Neural crest cell (in vitro differentiated cells): ENCODE measurements at places on chromosomes 4 and X.

- no peak for DNase-seq
These were observed 462.0 kb downstream of the GABRG1 start for GRCh38 chr4:45661893-45662292.

GRCh38 chr4:122118243-122118642 lies 33.9 kb upstream of the BLTP1 start:
- no peak for DNase-seq

- no peak for DNase-seq
These were observed 1956.8 kb upstream of the PCDH10 start for GRCh38 chr4:131192318-131192717.

- DNase-seq = no peak
These were observed 226.9 kb downstream of the ARHGAP24 start for GRCh38 chr4:85701861-85702321.

- no peak for DNase-seq
These were observed 437.1 kb upstream of the CTSO start for GRCh38 chr4:156390599-156391324.

DNA sequence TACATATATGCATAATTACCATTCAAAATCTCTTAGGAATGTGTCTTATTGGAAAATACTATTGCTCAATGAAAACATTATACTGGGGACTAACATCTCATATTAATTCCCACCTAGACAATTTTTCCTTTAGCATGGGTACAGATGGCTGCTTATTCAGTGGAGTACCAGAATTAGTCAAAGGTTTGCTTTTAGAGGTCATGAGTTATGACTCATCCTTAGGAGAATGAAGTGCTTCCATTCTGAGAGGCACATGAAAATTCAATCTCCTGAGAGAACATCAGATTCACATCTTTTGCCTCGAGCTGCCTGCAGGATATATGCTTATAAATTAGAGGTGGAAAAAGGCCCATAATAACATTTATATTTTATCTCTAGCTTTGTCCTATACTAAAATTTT lies 378.0 kb upstream of the DMD start:
- DNase-seq = no peak

GRCh38 chr4:186726426-186727168 lies 2.9 kb upstream of the FAT1 start:
- DNase-seq = peak; percentile 71

GRCh38 chr4:48954314-48954713 lies 31.8 kb upstream of the CWH43 start:
- no peak for DNase-seq

- no peak for DNase-seq
These were observed 59.8 kb upstream of the GPM6B start for GRCh38 chrX:13876652-13877051.

GRCh38 chrX:153777261-153778090 lies 3.4 kb upstream of the SRPK3 start:
- no peak for DNase-seq

DNA sequence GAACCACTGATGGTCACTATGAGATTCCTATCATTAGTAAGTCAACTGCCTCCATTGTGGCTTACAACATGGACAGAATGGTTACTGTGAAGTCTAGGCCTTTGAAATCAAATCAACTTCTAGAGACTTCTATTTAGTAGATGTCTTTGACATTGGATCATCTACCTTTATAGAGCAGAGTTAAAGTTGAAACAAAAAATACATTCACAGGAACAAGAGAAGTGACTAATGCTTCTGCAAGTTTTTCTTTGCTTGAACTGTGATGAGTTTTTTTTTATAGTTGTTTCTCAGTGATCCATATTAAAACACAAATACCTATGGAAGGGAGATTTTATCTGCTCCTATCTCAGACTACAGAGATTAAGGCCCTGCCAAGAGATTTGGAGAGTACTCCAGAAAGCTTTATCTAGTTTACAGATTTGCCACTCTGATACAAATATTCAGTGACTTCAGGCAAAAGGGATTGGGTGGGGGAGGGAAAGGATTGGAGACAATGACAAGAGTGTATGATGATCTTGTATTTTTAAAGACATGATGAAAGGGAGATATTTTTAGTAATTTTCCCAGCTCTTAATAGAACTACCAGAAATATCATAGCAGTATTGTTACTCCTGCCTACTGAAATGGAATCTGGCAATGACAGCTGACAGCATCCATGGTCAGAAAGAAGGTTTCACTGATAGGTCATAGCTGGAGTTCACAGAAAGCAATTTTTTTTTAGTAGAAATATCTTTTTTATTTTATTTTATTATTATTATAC lies 16.0 kb upstream of the EPGN start:
- DNase-seq = no peak

- DNase-seq = no peak
These were observed 73.1 kb downstream of the MAGEB17 start for GRCh38 chrX:16240231-16240905.

GRCh38 chr4:95105112-95105511 lies 347.4 kb downstream of the BMPR1B start:
- DNase-seq = no peak

DNA sequence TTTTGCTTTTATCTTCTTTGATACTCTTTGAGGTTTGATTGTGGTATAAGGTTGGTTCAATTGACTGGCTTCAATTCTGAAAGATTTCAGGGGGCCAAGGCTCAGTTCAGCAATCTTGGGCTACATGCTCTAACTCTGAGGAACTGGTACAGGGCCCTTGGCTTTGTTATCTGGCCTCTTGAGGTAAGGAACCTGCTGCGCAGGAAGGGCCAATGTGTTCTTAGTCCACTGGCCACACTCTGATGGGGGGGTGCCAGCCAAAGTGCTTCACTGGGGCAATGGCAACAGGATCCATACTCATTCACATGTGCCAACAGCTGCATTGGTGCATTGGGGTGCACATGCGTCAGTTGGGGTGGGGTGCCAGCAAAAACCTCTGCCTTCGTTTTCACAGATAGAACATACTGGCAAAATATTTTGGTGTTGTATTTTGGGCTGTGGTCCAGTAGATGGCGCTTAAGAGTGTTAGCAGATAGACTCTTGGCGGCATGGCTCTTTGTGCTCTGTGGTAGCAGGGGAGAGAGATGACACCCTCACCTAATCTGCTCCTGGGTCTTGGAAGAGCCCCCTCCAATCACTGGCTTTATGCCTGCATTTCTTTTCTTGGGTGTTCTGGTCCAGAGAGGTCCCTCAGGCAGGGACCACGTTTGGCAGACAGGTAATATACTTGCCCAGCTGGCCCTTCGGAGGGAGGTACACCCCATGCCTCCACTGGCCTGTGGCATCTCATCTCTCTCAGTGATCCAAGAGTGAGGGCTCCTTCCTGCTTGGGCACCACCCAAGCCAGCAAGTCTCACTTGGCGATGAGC lies 42.9 kb downstream of the NDST3 start:
- DNase-seq = no peak

GRCh38 chrX:10146346-10146745 lies 10.4 kb upstream of the CLCN4 start:
- no peak for DNase-seq

- DNase-seq = no peak
These were observed 44.3 kb downstream of the AR start for GRCh38 chrX:67587946-67588624.

- no peak for DNase-seq
These were observed 17.1 kb downstream of the STPG2 start for GRCh38 chr4:98126141-98126540.

GRCh38 chr4:185322803-185323202 lies 72.9 kb downstream of the LRP2BP start:
- no peak for DNase-seq

DNA sequence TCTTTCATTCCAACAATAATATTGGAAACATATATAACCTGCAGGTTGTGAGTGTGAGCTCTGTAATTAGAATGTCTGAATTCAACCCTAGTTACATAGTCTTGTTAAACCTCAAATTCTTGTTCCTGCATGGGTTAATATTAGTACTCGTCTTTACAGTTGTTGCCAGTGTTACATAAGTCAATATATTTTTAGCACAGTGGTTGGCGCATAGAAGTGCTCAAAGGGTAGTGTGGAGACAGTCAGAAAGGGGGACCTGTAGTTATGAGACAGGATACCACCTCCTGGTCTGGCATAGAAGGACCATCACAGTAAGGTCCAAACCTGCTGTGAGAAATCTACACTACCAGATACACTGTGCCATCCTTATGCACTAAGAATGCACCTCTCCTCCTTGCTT lies 1045.9 kb upstream of the SLIT2 start:
- no peak for DNase-seq

GRCh38 chr4:119394826-119395225 lies 72.9 kb upstream of the FABP2 start:
- no peak for DNase-seq

GRCh38 chr4:2172627-2173231 lies 69.2 kb downstream of the HAUS3 start:
- DNase-seq = no peak

GRCh38 chr4:150337734-150338133 lies 244.2 kb upstream of the MAB21L2 start:
- DNase-seq = no peak

- no peak for DNase-seq
These were observed 35.8 kb downstream of the GPM6A start for GRCh38 chr4:175776217-175776616.

- no peak for DNase-seq
These were observed 597.8 kb downstream of the BCOR start for GRCh38 chrX:39499996-39500395.

GRCh38 chr4:82043081-82043808 lies 330.5 kb downstream of the HNRNPD start:
- no peak for DNase-seq

DNA sequence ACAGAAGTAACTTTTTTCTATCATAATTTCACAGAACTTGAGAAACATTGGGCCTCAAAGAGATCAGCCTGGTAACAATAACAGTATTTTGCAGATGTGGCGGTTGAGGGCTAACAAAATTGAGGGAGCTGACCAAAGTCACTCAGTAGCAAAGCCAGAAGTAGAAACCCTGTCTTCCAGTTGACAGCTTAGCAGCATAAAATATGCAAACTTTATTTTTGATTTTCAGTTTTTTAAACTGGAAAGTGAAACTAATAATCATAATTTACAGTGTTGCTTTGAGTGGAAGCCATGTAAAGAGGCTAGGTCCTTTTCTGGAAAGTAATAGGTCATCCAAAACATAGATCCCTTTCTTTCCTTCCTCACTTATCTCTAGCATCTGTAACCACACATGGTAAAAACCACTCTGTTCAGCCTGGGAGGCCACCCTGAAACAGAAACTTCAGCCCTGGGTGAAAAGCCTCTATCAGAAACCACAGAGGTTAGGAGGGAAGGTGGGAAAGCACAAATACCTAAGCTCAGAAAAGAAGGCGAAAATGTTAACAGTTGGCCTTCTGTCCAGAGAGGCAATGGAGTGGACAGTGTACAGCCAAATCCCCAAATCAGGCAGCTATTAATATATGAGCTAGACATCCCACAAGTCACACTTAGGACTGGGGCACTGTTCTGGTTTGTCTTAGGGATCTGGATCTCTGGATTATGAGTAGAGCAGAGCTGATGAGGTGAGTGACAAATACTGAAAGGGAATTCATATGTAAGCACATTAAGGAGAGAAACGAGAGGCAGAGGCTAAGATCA lies 61.1 kb upstream of the ARSJ start:
- DNase-seq = no peak

DNA sequence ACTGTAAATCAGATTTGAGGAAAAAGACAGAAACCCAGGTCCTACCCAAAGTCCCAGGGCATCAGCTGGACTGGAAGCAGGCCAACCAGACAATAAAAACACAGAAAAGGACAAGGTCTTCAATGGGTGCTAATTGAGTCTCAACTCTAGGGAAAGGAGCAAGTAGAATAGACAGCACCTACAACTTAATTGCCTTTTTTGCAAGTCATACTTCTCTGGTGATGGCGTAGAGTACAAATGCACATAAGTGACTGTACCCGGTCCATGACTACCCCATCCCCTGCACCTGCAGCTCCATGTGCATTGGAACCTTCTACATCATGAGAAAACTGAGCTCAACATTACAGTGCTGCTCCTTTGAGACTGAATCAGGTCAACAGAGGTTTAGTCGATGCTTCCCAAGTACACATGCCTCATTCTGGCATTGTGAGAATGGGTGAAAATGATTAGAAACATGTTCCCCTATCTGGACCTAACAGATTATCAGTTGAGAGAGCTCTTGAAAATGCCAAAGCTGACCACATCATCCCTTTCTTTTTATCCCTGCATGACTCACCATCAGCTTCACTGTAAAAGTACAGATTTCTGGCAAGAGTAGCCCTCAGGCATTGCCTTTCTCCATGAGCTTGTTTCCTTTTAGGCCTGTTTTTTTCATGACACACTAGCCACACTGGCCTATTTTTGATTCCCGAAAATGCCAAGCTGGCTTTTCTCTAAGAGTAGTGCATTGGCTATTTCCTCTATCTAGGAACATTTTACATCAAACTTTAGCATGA lies 298.3 kb downstream of the HS3ST1 start:
- no peak for DNase-seq
